ENCODE measurements at places on chromosomes 1 and 21.

DNA sequence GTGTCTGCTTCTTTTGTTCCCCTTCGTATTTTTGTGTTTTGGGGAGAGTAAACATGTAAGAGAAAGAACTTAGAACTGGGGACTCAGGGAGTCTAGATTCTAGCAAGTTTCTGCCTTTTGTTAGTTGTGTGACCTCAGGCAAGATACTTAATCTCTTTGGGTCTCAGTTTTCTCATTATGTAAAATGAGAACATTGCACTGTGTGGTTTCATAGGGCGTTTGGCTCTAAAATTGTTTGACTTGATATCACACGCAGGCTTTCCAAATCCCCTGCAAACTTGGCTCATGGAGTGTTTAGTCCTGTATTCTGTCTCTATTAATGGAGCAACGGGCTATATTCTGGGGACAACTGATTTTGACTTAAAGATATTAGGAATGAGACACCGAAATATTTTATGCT lies 57.7 kb downstream of the NTNG1 start:
- DNase-seq, result no peak

DNA sequence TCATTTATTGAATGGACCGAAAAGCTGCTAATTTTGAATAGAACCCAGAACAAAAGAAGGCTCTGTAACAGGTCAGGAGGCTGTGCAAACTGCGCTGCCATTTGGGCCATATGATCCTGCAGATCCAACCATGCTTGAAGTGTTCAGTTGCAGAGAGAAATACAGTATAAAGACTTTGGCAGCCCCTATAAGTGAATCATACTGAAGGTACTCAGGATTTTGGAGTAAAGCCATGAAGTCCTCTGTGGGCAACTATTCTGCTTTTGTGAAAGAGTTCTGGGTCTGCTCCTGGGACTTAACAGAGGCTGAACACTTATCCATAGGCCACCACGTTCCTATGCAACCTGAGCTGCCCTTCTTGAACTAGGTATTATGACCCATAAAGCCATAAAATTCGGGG lies 1613.6 kb upstream of the PRMT6 start:
- DNase-seq, result no peak

DNA sequence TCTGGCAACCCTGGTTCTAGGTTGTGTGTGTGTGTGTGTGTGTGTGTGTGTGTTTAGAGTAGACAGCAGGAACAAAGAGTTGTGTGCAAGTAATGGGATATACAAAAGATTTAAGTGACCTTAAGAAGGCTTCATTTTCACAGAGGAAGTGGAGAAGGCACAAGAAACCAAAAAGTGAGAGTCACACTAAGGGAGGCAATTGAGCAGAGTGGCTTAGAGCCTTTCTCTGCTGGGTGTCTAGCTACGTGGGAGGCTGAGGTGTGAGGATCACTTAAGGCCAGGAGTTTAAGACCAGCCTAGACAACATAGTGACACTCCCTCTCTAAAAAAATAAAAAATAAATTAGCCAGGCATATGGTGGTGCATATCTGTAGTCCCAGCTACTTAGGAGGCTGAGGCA lies 44.4 kb upstream of the HAO2 start:
- no peak for DNase-seq

- DNase-seq, result peak; percentile 36
These were observed 4.9 kb upstream of the SHISA4 start for GRCh38 chr1:201883786-201884185.

DNA sequence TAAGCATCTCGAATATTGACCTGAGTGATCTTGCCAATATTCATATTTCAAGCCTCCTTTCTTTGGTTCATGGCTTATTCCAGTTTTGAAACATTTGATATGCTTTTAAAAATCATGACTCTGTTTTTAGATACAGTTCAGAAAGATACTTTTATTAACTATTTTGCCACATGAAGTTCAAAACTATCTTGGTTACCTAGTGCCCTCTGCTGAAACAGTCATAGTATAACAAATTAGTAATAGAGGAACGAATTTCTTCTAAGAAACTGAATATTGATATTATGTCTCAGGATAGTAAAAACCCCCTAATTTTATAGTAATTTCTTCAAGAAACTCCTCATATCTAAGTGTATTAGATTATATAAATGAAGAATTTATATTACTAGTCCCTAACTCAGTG lies 52.6 kb upstream of the RC3H1 start:
- DNase-seq, result no peak

- DNase-seq, result no peak
These were observed 92.2 kb downstream of the XPR1 start for GRCh38 chr1:180724055-180724454.

GRCh38 chr1:212587888-212588510 lies 20.6 kb upstream of the ATF3 start:
- DNase-seq, result no peak

Measured in bone marrow (tissue), 2 donors.